Inflammatory macrophage (primary cell): ENCODE measurements at places on chromosomes 2 and 18.
A peak's percentile ranks its signal among the peaks of the same experiment; 100 is the strongest.

DNA sequence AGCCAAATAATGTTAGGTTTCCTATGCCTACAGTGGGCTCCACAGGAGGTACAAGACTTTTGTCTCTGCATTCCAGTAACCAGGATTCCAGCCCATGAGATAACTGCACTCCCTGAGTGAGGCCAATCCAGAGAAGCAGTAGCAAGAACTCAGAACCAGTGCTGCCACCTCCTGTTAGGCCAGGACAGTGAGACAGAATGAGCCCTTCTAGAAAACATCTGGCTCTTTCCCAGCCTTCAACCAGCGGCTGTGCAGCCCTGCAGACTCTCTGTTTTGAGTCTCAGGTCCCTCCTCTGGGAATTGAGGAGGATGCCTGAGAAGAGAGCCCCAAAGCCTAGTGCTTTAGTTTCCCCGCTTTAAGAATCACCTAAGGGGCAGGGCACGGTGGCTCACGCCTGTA, 44.2 kb downstream of the ARID5A start:
- no peak for DNase-seq

- DNase-seq, result peak; percentile 35
Observed at GRCh38 chr18:42654556-42654955, 460.9 kb downstream of the RIT2 start.

GRCh38 chr2:188294352-188294926, 2.8 kb downstream of the GULP1 start:
- no peak for DNase-seq

GRCh38 chr2:204061241-204061640, 124.7 kb downstream of the ICOS start:
- no peak for DNase-seq

GRCh38 chr18:76348267-76349066, 146.6 kb downstream of the ZNF516 start:
- DNase-seq, result no peak

- DNase-seq, result no peak
Observed at GRCh38 chr2:226766352-226767055, 33.1 kb downstream of the IRS1 start.

GRCh38 chr2:225761396-225761795, 361.9 kb downstream of the NYAP2 start:
- no peak for DNase-seq

- DNase-seq, result no peak
Observed at GRCh38 chr18:67453901-67454300, 62.6 kb downstream of the DSEL start.

GRCh38 chr2:189086710-189087109, 92.9 kb downstream of the COL5A2 start:
- no peak for DNase-seq

- DNase-seq, result no peak
Observed at GRCh38 chr18:50151926-50152325, 43.0 kb downstream of the MYO5B start.

DNA sequence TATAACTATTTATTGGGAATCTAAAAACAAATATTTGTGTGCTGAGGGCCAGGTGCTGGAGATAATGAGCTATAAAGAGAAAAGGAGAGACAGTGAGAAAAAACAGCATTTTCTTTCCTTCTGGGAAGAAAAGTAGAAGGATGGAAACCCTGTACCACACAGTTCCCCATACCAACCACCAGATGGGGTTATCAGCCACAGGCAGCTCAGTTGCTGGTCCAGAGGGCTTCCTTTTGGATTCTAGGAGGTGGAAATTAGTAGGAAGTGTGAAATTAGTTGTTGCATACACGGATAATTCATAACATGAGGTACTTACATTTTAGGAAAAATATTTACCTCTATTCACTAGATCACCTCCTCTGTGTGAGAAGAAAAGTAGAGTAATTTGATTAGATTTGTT, 237.0 kb upstream of the FOSL2 start:
- DNase-seq, result peak; percentile 35

DNA sequence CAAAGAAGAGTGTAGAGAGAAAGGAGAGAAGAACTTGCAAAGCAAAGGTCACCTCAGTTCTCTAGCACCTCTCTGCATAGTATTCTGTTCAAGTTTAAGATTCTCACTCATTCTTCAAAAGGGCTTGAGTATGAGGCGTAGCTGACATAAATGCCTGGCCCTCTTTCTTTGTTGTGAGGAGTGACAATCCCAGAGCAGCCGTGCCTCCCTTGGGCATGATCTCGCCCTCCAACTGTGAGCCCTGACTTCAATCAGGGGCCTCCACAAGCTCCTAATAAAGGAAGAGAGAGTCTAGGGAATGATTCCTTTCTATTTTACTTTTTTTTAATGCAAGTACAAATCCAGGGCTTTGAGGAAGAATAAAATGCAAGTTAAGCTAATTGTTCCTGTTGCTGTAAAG, 402.7 kb downstream of the LRP1B start:
- DNase-seq, result no peak

- no peak for DNase-seq
Observed at GRCh38 chr2:26852405-26853306, 4.7 kb downstream of the DPYSL5 start.

- DNase-seq, result no peak
Observed at GRCh38 chr2:38700113-38700785, 34.3 kb downstream of the GALM start.

DNA sequence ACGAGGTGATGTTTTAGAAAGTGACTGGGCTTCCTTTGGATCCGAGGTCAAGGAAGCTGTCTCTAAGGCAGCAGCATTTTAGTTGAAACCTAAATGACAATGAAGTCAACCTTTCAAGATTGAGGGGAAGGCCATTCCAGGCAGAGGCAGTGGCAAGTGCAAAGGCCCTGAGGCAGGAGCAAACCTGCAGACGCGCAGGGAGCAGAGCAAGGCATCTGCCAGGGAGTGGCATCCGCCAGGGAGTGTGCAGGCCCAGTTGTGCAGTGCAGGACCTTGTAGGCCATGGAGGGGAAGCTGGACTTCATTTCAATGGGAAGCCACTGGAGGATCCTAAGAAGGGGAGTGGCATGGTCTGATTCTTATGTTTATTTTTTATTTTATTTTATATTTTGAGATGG, 154.7 kb upstream of the SIX3 start:
- DNase-seq, result no peak

GRCh38 chr2:217026161-217026560, 166.3 kb upstream of the TNP1 start:
- no peak for DNase-seq

DNA sequence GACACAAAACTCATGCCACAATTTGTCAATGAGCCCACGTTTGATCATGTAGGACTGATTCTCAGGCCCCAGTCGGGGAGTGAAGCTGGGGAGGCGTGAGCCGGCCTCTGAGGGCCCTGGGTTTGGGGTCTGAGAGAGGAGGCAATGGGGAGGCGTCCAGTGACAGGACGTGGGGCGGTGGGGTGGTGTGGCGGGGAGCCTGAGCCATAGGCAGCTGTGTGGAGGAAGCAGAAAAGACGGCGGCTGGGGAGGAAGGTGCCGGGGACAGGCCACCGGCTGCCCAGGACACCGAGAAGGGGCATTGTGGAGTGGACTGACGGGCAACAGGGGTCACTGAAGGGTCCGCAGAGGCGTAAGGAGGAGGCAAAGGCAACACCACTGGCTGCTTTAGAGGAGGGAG, 7.2 kb downstream of the CHPF start:
- DNase-seq, result no peak

- DNase-seq, result no peak
Observed at GRCh38 chr2:29898999-29899398, 22.4 kb downstream of the ALK start.

DNA sequence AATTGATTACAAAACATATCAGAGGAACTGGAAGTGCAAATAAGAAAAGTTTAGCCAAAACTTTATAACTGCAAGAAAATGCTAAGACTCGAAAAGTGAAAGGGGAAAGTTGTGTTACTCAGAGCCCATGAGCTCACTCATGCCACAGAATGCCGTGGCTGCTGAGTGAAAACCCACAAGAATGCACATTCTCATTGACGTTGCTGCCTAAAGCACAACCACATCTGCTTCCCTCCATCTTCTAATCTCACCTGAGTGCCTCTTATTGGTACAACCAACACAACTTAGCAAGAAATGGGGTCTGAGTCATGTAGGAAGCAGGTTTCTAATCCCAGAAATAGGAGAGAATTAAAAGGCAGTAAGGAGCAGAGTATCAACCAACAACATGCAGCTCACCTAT, 259.7 kb downstream of the LNPK start:
- DNase-seq, result no peak

GRCh38 chr2:157155992-157156391, 101.5 kb upstream of the GALNT5 start:
- no peak for DNase-seq

GRCh38 chr2:189648846-189649509, 12.3 kb upstream of the ASNSD1 start:
- DNase-seq, result no peak

DNA sequence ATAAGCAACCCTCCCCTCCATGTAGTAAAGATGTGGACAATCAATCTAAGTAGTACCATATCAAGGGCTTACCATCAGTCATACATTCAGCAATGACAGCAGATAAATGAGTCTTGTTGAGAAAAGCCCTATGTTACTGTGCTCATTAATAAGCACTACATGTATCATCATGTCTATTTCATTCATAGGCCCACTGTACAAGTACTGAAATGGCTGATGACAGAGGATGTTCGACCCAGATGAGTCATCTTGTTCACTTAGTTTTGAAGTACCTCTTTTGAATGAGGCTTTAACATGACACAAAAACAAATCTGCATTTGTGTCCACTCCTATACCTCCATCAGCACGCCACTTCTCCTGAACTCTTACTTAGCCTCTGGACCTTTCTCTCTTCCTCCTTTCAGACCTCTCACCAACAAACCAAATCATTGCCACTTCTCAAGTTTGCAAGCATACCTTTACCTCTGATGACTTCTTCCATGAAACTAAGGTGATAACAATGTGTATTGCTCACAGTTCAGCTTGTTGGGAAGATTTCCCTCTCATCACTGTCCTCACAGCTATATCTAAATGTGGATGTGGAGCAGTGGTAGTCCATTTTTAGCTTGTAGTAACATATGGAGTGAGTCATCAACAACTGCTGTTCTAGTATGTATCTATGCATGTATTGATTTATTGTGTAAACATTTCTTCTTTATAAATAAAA, 921.0 kb upstream of the SLC39A10 start:
- no peak for DNase-seq

GRCh38 chr2:59353306-59353921, 1112.3 kb upstream of the FANCL start:
- DNase-seq, result no peak

GRCh38 chr18:50315100-50315871, 27.8 kb upstream of the CXXC1 start:
- DNase-seq, result no peak

- DNase-seq, result peak; percentile 88
Observed at GRCh38 chr18:79577451-79578395, 101.9 kb upstream of the CTDP1 start.

- DNase-seq, result no peak
Observed at GRCh38 chr18:64275593-64276300, 126.9 kb upstream of the LINC00305 start.

DNA sequence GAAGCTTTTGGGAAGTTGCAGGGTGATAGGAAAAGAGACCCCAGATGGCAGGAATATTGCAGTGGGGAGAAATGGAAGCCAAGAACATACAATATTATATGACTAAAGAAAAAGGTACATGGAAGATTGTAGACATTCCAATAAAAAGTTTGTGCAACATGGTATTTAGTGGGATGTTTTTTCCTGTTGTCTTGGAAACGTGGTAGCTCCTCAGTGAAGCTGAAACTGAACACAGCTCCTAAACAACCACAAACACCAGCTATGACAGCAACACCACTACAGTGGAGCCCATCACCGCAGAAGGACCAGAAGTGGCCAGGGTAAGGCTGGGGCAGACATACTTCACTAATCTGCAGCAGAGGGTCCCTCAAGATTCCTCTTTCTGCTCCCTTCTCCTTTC, 246.8 kb downstream of the CDH20 start:
- no peak for DNase-seq

DNA sequence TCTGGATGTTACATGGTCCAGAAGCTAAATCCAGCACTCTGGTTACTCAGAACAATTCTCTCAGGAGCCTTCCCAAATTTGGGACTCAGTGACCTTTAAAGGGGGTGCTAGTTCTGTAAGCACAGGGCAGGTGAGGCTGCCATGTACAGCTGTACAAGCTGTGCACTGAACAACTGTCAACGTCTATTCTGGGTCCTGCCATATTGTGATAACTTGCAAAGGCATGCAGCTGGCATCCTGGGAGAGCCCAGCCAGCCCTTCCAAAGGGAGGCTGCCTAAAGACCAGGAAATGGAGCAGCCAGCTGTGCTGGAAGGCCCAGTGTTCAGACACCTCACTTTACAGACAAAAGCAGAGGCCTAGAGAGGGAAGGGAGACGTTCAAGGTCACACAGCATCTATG, 204.8 kb downstream of the KLHL29 start:
- no peak for DNase-seq

DNA sequence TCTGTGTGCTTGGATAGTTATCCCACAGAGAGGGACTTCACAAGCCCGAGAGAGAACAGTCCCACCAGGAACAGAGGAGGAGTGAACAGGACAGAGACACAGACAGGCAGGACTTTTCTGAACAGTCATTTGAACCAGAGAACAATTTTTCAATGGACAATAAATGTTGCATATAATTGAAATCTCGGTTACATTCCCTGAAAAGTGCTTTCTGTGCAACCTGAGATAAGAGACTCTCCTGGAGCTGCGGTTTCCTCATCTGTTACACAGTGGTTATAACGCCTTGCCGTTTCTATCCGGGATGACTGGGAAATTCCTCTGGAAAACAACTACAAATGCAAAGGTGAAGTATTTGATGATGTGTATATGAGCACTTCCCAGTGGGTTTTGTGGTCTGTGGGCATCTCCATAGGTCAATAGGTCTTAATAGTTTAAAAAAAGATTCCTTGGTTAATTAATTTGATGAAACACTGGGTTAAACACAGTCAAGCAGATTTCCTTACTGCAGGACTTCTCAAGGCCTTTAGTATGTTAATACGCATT, 87.2 kb upstream of the HPCAL1 start:
- DNase-seq, result no peak

DNA sequence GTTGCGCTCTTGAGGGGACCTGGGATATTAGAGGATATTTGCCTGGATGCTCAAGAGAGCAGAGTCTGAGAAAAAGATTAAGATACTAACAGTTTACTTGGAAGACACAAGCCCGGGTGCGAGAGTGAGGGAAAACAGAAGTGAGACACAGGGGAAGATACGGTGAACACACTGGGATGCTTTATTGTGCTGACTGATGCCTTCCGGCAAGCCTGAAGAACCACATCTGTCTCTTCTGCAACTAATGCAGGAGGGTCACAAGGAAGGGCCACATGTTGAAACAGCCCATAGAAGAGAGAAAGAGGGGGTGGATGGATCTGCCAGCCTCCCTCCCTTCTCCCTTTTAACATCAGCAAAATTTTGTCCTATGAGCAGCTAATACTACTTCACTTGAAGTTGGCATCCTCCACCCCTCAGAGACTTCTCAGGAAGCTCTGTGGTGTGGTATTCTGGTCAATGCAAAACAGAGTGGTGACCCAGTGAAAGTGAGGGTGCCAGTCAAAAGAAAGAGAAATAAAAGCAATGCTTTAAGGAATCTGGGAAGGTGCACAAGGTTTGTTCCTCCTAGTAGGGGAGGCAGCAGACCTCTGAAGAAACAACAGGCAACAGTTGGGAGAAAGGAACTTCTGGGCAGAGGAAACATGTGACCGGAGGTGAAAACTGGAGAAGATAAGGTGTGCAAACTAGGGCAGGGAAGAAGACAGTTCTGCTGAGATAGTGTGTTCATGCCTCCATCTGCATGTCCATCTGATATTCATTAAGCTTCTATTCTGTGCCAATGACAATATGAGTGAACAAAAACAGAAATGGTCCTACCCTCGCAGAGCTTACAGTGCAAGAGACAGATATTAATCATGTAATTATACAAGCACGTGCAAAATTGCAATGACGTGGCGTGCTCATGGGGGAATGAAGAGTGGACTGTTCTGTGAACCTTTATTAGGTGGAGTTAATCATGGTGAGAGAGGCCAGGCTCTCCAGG, 107.1 kb downstream of the LYPD6B start:
- DNase-seq, result no peak
